ENCODE measurements at places on chromosomes 7 and 10.

GRCh38 chr7:48252995-48253394 is 81.7 kb downstream of the ABCA13 start:
- no peak for DNase-seq
- H3K27ac ChIP-seq: no peak overlapping the region
- no peak overlapping the region for H3K4me3 ChIP-seq
- H3K4me1 ChIP-seq: peaks cover 10% of the 10 kb centered on the region
- H3K36me3 ChIP-seq: no peaks in the 10 kb centered on the region

GRCh38 chr10:102988404-102989314 is 70.6 kb downstream of the CNNM2 start:
- no peaks in the 10 kb centered on the region for H3K27me3 ChIP-seq
- peaks cover 2% of the 10 kb centered on the region for H3K4me1 ChIP-seq
- no peak overlapping the region for H3K4me3 ChIP-seq
- no peak overlapping the region for H3K27ac ChIP-seq
- no peaks in the 10 kb centered on the region for H3K36me3 ChIP-seq

DNA sequence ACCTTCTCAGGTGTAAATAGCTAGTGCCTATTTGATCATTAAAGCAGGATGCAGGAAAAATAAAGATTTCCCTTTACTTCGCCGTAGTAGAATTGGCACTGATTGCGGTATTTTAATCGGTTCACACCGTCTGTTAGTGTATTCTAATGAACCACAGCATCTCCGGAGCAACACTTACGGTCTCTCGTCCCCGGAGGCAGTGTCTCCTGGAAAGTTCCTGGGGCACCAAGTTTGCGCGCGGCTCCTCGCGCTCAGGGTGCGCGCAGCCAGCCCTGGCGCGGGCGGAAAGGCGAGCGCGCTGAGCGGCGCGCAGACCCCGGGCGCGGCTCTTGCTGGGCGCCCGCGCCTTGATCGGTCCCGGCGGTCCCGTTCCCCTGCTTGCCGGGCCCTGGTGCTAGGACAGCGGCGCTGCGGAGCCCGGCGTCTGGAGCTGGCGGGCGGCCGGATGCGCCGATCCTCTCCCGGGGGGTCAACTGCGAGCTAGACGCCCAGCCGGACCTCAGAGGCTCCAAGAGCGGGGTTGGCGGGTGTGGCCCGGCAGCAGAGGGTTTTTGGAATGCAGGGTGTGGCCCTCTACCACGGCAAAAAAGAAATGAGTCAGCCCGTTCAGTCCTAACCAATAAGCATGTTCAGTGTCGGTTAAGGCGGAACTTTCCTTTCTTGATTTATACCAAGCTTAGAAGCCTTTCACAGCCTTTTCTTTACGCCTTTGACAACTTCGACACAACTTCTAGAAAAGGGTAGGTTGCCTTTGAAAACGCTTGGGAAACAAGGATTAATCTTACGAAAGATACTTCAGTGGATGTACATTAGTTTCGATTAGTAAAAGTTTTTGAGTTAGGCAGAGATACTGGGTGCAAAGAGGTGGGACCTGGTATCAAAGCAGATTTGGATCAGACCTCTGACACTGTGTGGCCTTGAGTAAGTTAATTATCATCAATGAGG is 166.8 kb upstream of the ASAH2 start:
- no peaks in the 10 kb centered on the region for H3K36me3 ChIP-seq
- H3K27me3 ChIP-seq: no peaks in the 10 kb centered on the region
- H3K27ac ChIP-seq: no peak overlapping the region

GRCh38 chr10:24898501-24898900 is 53.9 kb downstream of the PRTFDC1 start:
- H3K4me1 ChIP-seq: peaks cover 53% of the 10 kb centered on the region
- no peak for DNase-seq
- H3K4me3 ChIP-seq: no peak overlapping the region
- H3K27me3 ChIP-seq: peaks cover 2% of the 10 kb centered on the region
- H3K27ac ChIP-seq: no peak overlapping the region

- H3K4me3 ChIP-seq: no peak overlapping the region
- H3K27ac ChIP-seq: no peak overlapping the region
- peaks cover 3% of the 10 kb centered on the region for H3K27me3 ChIP-seq
- DNase-seq: no peak
- H3K4me1 ChIP-seq: no peaks in the 10 kb centered on the region
Measured at GRCh38 chr10:105650306-105650705, 1009.2 kb downstream of the SORCS3 start.

DNA sequence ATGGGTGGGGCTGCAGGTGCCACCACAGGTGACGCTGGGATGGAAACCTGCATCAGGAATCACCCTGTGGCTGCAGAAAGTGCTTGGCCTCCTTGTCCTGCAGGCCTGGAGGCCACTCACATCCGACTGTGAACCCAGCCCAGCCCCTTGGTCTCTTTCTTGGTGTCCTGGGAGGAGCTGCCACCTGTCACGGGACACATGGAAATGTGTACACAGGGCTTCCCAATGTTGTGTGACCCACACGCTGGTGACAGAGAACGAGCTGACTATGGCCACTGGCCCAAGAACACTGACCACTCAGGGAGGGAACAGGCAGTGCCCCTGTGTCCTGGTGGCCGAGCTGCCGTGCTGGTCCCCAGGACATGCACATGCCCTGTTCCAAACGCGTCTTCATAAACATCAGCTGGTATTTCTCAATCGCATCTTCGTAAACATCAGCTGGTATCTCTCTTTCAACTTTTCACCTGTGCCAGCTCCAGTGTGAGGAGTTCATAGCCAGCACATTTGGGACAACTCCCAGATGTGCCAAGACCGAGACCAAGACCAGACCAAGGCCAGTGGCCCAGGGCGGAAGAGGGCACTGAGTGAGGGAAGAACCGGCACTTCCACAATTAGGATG is 57.9 kb upstream of the INPP5A start:
- DNase-seq: no peak
- no peaks in the 10 kb centered on the region for H3K4me1 ChIP-seq
- H3K36me3 ChIP-seq: no peaks in the 10 kb centered on the region
- H3K27ac ChIP-seq: no peak overlapping the region

GRCh38 chr10:69639291-69640195 is 9.5 kb downstream of the FAM241B start:
- no peak overlapping the region for H3K27ac ChIP-seq
- H3K27me3 ChIP-seq: peaks cover 1% of the 10 kb centered on the region
- H3K4me1 ChIP-seq: no peaks in the 10 kb centered on the region
- H3K36me3 ChIP-seq: no peaks in the 10 kb centered on the region

GRCh38 chr7:26525398-26526264 is 234.0 kb downstream of the SNX10 start:
- no peak overlapping the region for H3K27ac ChIP-seq
- no peak overlapping the region for H3K4me3 ChIP-seq
- no peaks in the 10 kb centered on the region for H3K4me1 ChIP-seq
- no peaks in the 10 kb centered on the region for H3K36me3 ChIP-seq
- no peak for DNase-seq

DNA sequence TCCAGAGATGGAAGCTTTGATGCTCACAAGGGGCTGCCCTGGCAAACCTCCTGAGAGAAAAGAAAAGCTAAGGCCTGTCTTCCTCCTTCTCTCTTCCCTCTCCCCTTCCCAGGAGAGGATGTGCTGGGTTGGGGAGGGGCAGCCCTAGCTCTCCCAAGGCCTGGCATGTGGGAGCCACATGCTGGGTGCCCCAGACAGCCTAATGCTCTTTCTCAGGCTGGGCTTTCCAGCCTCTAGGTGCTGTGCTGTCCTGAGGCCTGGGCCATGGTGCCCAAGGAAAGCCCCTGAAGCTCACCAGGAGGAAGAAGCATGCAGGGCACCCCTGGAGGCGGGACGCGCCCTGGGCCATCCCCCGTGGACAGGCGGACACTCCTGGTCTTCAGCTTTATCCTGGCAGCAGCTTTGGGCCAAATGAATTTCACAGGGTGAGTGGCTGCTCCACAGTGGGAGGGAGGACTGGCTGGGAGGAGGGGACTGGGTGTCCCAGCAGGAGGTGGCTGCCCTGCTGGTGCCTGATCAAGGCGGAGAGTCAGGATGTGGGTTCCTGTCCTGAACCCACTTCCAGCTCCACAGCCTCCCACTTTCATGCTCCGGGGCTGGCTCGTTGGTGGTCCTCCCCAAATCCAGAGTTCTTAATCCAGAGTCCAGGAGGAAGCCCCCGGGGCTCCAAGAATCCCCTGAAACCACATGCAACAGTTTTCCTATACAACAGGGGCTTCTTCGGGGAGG is 1.7 kb downstream of the CPA5 start:
- peaks cover 9% of the 10 kb centered on the region for H3K4me1 ChIP-seq
- H3K27ac ChIP-seq: no peak overlapping the region
- H3K4me3 ChIP-seq: no peak overlapping the region
- H3K36me3 ChIP-seq: no peaks in the 10 kb centered on the region

GRCh38 chr10:61642150-61642571 is 20.6 kb upstream of the CABCOCO1 start:
- no peak overlapping the region for H3K4me3 ChIP-seq
- H3K36me3 ChIP-seq: no peaks in the 10 kb centered on the region
- DNase-seq: no peak
- H3K27me3 ChIP-seq: peaks cover 4% of the 10 kb centered on the region
- no peak overlapping the region for H3K27ac ChIP-seq
- H3K4me1 ChIP-seq: no peaks in the 10 kb centered on the region

DNA sequence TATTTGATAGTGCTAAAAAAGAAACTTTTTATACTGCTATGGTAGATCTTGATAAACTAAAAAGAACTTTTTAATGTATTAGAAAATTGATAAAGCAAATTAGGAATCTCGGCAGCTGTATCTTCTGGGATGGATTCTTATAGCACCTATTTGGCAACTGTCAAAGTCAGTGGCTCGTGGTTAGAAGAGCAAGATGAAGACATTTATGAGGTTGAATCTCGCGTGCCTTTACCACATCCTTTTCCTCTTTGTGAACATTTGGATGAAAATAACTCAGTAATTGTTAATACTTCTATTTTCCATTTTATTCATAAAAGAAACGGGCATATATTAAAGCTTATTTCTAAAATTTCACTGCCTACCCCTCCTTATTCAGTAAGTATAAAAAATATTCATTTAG is 76.2 kb downstream of the CYP51A1 start:
- H3K4me1 ChIP-seq: peaks cover 17% of the 10 kb centered on the region
- no peaks in the 10 kb centered on the region for H3K27me3 ChIP-seq
- H3K27ac ChIP-seq: no peak overlapping the region
- DNase-seq: peak; percentile 8
- no peak overlapping the region for H3K4me3 ChIP-seq

- no peak overlapping the region for H3K4me3 ChIP-seq
- DNase-seq: no peak
- peaks cover 17% of the 10 kb centered on the region for H3K4me1 ChIP-seq
- H3K27me3 ChIP-seq: no peaks in the 10 kb centered on the region
- no peaks in the 10 kb centered on the region for H3K36me3 ChIP-seq
Measured at GRCh38 chr10:61758433-61758832, 95.7 kb downstream of the CABCOCO1 start.

GRCh38 chr7:121741896-121742295 is 131.1 kb upstream of the PTPRZ1 start:
- DNase-seq: no peak
- no peak overlapping the region for H3K27ac ChIP-seq
- peaks cover 2% of the 10 kb centered on the region for H3K27me3 ChIP-seq
- H3K36me3 ChIP-seq: no peaks in the 10 kb centered on the region
- no peaks in the 10 kb centered on the region for H3K4me1 ChIP-seq

DNA sequence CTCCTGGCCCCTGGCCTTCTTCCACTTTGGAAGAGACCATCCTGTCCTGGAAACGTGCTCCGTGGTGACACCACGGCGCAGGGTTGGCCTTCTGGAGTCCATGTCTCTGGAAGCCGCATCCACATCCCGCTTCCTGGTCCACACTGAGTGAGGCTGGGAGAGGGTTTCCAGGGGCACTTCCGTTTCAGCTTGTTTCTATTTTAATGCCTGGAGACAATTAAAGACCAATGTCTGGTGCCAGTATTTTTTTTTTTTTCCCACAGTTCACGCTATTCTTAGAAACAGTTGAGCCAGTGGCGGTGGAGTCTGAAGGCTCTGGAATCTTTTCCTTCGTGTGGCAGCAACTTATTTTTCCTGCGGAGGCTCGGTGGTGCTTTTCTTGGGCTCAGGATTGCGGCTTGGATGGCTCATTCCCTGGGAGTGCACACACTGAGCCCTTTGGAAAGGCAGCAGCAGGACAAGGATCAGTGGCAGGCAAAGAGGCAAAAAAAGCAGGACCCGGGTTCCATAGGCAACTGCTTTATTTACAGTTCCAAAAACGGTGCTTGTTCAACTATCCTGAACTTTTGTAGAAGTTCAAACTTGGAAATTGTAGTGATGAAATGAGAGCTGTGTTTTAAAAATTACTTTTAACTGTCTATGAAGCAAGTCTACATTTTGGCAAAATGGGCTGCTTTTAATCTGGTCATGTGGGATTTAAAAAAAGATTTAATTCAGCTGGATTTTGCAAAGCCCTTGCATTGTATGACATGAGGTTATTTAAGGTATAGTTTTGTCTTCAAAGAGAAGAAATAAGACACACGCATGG is 202.8 kb downstream of the BAMBI start:
- no peaks in the 10 kb centered on the region for H3K36me3 ChIP-seq
- peaks cover 13% of the 10 kb centered on the region for H3K27me3 ChIP-seq
- H3K27ac ChIP-seq: no peak overlapping the region
- DNase-seq: no peak
- no peak overlapping the region for H3K4me3 ChIP-seq

DNA sequence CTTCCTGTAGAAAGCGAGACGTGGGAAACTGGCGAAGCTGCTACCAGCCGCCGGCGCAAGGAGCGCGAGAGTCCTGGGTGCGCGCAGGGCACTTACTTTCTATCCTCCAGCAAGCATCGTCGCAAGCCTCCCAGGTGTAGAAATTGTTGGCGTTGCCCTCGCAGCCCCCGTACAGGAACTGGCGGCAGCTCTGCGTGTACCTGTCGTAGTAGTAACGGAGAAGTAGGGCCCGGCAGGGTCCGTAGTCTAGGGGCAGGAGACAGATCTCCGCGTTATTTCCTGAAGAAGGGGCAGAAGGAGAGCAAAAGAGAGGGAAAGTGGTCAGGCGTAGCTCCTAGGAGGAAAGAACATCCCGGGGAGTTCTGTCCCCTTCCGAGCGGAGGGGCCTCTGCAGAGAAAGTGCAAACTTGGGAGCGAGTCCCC is 501 bp downstream of the TFPI2 start:
- H3K27me3 ChIP-seq: peaks cover 38% of the 10 kb centered on the region
- no peaks in the 10 kb centered on the region for H3K36me3 ChIP-seq
- H3K27ac ChIP-seq: no peak overlapping the region
- peak overlapping the region; percentile 11 for H3K4me3 ChIP-seq
- DNase-seq: peak; percentile 16

- peaks cover 39% of the 10 kb centered on the region for H3K27me3 ChIP-seq
- no peak overlapping the region for H3K4me3 ChIP-seq
- DNase-seq: no peak
Measured at GRCh38 chr7:159139639-159140038, 5.0 kb downstream of the VIPR2 start.

GRCh38 chr7:105246679-105247078 is 142.0 kb downstream of the SRPK2 start:
- no peak overlapping the region for H3K4me3 ChIP-seq
- no peak overlapping the region for H3K27ac ChIP-seq

GRCh38 chr10:75894761-75895160 is 463.3 kb downstream of the LRMDA start:
- H3K4me1 ChIP-seq: no peaks in the 10 kb centered on the region
- peaks cover 5% of the 10 kb centered on the region for H3K27me3 ChIP-seq
- no peaks in the 10 kb centered on the region for H3K36me3 ChIP-seq
- H3K27ac ChIP-seq: no peak overlapping the region

- no peak overlapping the region for H3K4me3 ChIP-seq
- H3K4me1 ChIP-seq: no peaks in the 10 kb centered on the region
- H3K27me3 ChIP-seq: no peaks in the 10 kb centered on the region
- peaks cover 25% of the 10 kb centered on the region for H3K36me3 ChIP-seq
- DNase-seq: no peak
Measured at GRCh38 chr10:32744321-32744720, 213.7 kb downstream of the ITGB1 start.

Measured in activated naive CD4-positive, alpha-beta T cell treated with anti-CD3 and anti-CD28 coated beads for 36 hours (primary cell).